ENCODE measurements at places on chromosomes 2 and 18.

DNA sequence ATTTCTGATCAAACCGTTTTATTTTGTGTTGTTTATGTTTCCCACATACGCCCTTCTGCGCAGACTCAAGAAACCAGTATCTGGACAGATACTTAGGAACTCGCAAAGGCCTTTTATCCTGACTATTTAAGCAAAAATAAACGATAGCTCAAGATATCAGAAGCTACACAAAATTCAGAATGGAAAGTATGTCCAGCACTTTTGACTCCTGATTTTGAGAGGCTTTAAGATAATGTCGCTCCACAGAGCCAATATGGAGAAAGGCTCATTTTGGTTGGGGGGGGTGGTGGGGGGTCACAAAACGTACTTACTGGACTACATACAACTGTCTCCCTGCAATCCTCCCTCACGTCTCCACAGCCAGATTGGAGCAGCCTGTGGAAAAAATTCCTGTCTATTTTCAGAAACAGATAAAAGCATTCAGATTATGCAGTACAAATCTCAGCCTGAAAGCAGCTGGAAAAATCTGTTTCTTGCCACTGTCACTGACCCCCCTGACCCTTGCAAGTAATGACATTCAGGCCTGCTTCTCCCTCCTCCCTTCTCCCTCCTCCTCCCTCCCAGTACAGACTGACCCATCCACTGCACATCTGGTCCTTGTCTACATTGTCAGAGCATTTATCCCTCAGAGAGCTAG is 34.9 kb upstream of the LCLAT1 start:
- DNase-seq, result no peak

DNA sequence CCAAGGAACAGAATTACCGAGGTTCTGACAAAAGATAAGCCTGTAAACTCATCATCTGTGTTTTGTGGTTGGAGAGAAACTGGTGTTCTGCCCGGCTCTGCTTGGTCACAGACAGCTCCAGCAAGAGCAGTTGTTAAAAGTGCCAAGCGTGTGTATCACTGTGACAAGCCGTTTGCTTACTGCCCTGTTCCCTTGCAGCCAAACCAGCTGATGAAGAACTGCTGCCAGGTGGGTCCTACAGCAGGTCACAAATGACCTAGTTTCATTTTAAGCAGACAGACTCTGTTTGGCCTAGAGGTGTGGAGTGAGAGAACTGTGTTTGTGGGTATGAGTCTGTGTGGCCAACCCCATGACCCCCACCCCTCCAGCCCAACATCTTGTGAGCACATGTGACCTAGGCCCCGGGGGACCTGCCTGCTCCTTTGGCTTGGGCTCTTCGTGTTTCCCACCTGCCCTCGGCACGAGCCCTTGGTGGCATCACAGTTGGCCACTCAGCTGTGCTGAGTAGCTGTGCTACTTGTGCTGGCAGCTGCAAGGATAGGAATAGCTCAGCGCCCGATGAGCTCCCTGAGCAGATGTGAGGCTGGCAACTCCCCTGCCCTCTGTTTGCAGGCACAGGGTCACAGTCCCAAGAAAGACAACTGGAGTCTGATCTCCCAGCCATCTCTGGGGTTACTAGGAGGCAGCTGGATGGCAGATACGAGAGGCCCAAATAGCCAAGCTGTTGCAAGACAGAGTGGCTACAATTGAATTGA is 9.7 kb downstream of the OXER1 start:
- DNase-seq, result no peak

DNA sequence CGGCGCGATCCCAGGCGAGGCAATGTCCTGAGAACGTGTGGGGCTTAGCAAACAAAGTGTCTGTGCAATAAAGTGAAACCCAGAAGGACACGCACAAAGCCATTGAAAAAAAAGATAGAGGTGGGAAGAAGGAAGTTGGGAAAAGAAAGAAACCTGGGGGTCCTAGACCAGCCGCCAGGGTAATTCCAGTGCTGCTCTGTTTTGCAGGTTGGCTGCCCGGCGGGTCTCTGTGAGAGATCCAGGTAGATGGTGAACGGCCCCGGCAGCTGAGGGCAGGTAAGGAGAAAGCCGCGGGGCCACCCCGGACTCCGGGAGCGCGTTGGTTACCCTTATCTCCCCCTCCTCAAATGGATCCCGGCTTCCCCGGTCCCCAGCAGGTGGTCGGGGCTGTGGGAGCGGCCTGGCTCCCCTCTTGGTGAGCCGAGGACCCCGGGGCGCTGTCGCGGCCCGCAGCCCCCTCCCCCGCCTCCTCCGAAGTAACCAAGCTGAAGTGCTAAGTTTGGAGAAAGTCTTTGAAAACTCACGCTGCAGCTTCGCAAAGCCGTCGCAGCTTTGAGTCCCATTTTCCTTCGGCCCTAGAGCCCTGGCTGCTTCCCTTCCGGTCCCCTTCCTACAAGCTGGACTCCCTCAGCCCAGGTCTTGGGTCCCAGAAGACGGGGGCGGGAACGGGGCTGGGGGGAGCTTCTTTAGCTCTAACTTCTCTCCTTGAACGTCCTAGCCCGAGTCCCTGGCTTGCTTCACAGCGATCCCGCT is 588 bp downstream of the OTX1 start:
- no peak for DNase-seq

DNA sequence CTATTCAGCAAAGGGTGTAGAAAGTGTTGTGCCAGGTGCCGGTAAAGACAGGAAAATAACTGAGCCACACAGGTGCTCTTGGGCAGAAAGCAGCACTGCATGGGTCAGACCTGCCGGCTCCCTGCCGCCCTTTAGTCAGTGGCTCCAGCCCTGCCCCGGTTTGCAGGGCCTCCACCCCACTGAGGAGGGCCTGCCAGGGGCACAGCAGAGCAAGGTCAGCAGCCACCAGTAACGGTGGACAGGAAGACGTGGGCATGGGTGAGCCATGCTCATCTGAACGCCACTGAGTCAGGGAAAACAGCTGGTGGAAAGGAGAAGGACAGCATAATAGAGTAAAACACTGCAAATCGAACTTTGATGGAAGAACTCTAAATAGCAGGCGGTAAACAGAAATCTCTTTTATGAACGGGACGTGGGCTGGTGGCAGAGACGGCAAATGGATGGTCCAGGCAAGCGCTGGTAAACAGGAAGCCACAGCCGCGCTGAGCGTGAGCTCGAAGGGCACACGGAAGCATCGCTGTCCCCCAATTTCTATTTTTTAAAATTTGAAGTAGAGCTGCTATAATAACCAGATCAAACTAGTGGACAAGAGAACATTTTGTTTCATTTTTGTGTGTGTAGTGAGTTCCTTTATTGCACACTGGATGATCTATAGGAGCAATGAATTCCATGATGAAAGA is 141.8 kb upstream of the ALKAL2 start:
- no peak for DNase-seq

DNA sequence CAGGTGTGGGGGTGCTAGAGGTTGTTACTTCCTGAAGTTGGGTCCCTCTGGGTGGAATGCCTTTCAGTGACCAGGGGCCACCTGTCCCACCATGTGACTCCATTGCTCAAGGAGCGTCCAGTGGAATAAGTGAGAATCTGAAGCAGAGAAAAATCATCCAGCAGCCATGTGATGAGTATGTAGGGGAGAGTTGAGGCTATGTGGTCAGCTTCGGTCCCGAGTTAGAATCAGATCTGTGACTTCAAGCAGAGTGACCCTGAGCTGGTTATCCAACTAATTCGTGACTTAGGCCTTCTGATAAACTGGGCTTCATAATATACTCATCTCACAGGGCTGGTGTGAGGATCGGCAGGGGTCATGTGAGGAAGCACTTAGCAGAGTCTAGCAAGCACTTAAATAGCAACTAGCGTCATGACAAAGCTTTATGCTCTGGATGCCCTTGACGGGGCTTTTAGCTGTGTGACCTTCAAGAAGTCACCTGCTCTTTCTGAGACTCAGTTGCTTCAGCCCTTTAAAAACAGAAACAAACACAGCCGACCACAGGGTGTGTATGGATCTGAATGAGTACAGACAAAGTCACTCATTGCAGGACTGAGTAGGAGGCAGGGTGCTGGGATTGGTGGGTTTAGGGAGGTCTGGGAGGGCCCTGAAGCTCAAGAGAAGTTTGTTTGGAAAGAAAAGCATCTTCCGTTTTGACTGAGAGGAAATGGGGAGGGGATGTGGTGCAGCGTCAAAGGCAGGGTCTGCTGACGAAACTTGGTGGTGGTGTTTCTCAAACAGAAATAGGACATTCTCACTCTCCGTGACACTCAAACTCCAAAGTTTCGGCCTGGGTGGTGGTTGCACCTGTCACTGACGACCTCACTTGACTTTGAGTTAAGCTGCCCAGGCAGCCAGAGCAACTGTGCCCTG is 264.0 kb upstream of the CXCR4 start:
- no peak for DNase-seq
